NCI-H2171 treated with DMSO at 0.1 percent for 48 hours (cell line): ENCODE measurements at places on chromosomes 7 and 10.

- DNase-seq: no peak
These were observed 220.5 kb downstream of the CDK14 start for GRCh38 chr7:90816511-90817142.

DNA sequence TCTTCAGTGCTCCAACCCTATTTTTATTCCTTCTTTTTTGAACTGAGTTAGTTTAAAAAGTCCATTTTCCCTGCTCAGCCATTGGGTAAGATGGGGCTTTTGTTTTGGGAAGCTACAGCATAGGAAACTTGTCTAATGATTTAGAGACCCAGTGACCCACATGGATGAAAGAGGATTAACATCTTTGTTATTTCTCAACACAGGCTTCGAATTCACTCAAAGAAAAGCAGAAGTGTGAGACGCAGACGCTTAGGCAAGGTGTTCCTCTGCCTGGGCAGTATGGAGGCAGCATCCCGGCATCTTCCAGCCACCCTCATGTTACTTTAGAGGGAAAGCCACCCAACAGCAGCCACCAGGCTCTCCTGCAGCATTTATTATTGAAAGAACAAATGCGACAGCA is 152.0 kb downstream of the HDAC9 start:
- no peak for DNase-seq

DNA sequence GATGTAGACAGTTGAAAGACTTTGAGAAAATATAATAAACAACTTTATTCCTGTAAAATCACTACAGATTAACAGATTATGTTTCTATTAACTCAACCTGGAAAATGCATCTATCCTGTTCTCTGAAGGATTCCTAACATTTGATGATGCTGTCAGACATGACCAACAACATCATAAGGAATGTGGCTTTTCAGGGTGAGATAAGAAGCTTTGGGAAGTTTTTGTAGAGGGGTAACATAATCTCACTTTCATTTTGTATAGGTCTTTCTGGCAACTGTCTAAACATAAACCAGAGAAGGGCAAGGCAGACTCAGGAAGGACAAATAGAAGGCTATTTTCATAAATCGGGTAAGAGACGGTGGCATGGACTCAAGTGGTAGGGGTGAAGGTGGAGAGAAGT is 112.2 kb downstream of the TES start:
- no peak for DNase-seq

- DNase-seq: peak; percentile 78
These were observed 58.4 kb upstream of the MYO3A start for GRCh38 chr10:25875556-25876165.

DNA sequence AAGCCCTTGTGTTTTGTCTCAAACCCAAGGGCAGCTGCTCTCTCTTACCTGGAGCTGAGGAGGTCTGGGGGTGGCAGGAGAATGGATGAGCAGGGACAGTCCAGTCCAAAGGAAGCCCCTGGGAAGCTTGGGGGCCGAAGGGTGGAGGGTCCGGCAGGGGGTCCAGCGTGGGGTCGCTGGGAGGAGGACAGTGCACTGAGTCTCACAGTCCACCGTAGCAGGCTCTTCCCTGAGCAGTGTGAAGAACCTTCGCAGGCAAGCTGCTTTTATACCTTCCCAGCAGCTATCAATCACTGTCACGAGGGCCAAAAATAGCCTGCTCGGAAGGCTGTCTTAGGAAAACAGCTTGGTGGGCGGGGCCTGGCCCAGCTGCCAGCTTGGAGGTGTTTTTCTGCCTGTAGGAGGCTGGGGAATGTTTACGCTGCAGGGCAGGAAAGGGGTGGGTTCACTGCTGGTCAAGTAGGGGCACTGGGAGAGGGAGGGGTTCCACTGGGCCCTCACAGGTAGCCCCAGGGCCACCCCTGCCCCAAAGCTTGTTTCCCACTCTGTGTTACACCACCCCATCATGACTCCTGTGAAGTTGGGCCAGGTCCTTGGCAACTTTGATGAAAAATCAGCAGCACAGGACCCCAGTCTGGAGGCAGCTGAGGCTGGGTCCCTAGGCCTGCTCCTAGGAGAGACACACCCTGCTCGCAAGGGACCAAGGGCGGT is at the start of gene DEPP1:
TSS of gene DEPP1 (minus strand) at position 240 of the 711 bp plus-strand sequence. CDS start 779 bp downstream, outside the sequence.
- peak; percentile 84 for DNase-seq

DNA sequence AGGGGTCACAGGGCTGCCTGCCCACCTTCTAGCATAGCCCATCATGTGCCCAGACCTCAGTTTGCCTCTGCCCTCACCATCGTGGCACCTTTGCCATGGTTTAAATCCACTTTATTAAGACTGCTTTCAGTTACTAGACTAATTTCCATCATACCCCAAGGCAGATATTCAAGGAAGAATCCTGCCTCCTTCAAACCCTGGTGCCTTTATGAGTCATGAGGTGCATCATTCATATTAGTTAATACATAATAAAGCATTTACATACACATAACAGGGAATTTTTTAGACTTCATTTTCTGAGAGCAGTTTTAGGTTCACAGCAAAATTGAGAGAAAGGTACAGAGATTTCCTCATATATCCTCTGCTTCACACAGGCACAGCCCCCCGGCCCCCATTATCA is 62.8 kb downstream of the CXCL12 start:
- DNase-seq: no peak

GRCh38 chr10:102009801-102010425 is 46.1 kb downstream of the ARMH3 start:
- peak; percentile 62 for DNase-seq

DNA sequence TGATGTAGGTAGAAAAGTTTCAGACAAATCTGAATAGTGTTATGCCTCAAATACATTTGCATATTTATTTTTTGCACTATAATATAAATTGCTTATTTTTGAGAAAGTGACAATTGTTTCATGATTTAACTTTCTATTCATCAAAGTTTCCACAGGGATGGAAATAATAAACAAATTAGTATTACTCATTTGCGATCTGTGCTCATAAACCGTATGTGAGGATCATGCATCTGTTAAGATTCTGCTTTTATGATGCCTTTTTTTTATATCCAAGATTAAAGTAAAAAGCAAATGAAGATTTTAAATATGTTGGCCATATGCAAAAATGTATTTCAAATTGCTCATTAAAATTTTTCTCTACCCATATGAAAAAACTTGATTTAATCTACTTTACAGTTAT is 45.2 kb upstream of the CAV2 start:
- DNase-seq: no peak

- no peak for DNase-seq
These were observed 3.1 kb downstream of the ASB15 start for GRCh38 chr7:123604739-123605138.

- no peak for DNase-seq
These were observed 303.9 kb upstream of the NRG3 start for GRCh38 chr10:81570878-81571794.

GRCh38 chr10:124725171-124725631 is 19.0 kb downstream of the FAM53B start:
- no peak for DNase-seq

DNA sequence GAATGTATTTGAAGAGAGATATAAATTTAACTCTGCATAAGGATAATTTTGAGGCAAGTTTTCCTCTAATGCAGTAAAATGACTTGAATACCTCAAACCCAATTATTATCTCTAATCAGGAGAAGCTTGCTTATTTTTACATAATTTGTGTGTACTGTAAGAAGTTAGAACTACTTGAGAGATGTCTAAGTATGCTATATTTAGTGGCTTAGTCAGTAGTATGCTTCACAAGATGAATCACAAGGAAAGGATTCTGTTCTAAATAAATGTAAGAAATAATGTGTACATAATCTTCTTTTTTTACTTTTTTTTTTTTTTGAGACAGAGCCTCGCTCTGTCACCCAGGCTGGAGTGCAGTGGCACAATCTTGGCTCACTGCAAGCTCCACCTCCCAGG is 13.7 kb downstream of the PHTF2 start:
- no peak for DNase-seq

DNA sequence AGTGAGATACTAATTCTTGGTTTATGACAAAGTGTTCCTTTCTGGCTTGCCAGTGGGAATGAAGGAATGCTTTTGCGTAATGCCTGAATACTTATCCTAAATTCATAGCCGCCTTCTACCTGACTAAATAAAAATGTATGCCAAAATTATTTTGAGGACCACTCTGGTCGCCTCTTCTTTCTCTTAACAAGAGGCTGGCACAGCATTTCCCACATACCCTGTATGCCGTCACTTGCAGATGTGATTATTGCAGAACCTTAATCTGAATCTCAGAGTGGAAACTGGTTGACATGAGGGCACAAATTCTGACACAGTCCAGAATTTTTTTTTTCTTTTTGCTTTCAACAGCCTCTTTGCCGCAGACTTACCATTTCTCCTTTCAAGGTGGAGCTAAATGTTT is 124.6 kb upstream of the GLCCI1 start:
- DNase-seq: no peak

- no peak for DNase-seq
These were observed 11.7 kb downstream of the CPEB3 start for GRCh38 chr10:92278996-92279696.

DNA sequence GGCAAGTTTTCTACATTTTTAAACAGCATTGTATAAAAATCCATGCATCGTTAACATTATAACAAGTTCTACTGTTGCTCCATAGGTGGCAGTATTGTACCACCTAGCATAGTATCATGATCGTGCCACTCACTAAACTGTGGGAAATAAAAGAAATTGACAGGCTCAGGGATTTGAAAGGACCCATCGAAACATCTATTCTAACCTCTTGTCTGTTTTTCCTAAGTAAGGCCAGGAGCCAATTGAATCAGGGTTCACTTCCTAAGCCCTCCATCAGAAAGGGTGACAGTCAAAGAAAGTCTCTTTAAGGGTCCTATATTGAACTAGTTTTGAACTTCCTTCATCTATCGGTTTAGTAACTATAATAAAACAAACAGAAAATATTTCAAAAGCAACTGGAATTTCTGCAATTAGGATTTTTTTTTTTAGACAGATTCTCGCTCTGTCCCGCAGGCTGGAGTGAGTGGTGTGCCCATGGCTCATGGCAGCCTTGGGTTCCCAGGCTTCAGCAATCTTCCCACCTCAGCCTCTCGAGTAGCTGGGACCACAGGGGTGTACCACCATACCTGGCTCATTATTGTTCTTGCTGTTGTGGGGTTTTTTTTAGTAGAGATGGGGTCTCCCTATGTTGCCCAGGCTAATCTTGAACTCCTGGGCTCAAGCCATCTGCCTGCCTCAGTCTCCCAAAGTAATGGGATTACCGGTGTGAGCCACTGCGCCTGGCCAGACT is 9.4 kb downstream of the HACD1 start:
- peak; percentile 34 for DNase-seq

- no peak for DNase-seq
These were observed 9.4 kb downstream of the LIMK1 start for GRCh38 chr7:74092964-74093471.

DNA sequence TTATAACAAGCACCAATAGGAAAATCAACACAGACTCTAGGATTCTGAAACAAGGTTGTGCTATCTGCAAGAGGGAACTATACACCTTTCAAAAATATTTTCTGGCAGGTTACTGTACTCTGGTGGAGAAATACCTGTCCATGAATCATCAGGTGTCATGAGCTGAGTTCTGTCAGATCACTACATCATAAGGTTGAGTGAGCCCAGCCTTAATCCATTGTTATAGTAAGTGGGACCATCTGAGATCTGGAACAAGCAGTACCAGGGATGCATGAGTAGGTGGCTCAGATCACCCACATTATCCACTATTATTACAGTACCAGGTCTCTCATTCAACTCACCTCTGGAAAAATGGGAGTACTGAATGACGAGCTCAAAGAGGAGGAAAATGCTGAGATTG is 212.4 kb downstream of the DGKI start:
- DNase-seq: no peak

DNA sequence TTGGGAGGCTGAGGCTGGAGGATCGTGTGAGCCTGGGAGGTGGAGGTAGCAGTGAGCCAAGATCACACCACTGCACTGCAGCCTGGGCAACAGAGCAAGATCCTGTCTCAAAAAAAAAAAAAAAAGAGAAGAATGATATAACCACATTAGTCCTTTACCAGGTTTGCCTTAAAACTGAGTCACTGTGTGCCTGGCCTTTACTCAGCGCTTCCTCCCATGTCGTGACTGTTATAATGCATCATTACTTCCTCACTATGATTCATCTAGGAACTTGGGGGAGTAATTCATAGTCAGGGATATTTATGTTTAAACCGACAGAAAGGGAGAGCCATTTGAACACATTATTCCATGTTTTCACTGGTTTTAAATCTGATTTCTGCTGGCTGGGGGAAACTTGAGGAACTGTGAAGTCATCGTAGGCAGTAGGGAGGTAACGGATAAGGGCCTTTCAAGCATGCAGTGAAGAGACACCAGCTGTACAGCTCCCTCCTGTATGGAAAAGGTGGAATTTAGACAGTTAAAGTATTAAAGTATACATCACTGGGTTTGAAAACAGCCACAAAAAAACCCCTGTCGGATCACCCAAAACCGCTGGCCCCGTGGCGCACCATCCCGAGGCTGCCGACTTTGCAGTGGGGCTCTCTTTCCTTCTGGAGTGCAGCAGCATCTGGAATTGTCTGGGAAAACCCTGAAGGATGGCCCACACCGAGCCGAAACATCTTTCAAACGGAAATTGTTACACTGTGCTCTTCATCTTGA is 119.8 kb downstream of the NKX6-2 start:
- no peak for DNase-seq

- DNase-seq: no peak
These were observed 110.4 kb downstream of the NT5C2 start for GRCh38 chr10:103082683-103083082.

DNA sequence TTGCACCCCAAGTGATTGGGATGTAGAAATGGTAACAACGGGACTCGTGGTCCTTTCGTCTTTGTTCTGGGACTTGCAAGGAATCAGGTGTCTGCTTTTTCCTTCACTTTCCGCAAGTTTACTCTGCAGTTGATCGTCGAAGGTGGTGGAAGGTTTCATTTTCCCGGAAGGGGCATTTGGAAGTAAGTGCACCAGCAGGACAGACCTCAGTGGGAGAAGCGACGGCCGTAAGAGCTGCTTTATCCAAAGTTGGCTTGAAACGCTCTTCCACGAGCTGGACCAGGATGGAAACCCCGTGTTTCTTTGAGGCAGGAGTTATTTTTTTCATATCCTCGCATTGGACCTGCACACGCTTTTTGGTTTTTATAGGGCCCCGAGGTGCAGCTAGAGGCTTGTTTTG is 1.2 kb downstream of the BRI3 start:
- no peak for DNase-seq

DNA sequence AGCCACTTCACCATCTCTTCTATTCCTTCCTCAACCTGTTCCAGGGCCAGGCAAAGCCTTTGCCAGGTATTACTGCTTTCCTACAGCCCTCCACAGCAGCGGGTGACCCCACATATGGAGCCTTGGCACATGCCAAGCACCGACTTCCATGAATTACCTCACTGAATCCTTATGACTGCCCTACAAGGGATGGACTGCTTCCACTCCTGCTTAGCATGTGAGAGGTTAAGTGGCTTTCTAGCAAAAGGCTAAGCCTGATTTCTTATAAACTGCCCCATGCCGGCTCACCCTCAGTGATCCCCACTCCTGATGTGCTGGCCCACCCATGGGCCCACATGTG is 44.0 kb upstream of the PDLIM1 start:
- DNase-seq: no peak

GRCh38 chr10:91167406-91167805 is 53.1 kb upstream of the PCGF5 start:
- no peak for DNase-seq
